Effector memory CD4-positive, alpha-beta T cell (primary cell): ENCODE measurements at places on chromosomes 6 and 20.

DNA sequence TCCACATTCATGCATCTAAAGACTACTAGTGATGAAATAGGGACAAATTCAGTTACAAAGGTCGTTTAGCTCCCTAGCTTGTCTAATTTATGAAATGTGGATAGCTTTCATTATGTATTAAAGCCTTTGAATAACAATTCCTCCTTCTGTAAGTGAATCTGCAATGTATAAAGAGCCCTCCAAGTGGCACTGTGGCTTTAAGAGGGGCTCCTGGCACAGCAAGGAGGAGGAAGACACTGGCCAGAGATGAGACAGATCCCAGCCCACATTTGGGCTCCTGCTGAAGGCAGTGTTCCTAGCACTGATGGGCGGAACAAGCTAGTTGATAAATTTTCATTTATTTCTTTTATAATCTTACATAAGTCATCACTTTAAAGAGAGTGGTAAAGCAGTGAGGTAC lies 17.6 kb upstream of the FUCA2 start:
- no peak for DNase-seq
- peaks cover 19% of the 10 kb centered on the region for H3K4me1 ChIP-seq
- H3K4me3 ChIP-seq, result no peak overlapping the region
- H3K36me3 ChIP-seq, result no peaks in the 10 kb centered on the region

DNA sequence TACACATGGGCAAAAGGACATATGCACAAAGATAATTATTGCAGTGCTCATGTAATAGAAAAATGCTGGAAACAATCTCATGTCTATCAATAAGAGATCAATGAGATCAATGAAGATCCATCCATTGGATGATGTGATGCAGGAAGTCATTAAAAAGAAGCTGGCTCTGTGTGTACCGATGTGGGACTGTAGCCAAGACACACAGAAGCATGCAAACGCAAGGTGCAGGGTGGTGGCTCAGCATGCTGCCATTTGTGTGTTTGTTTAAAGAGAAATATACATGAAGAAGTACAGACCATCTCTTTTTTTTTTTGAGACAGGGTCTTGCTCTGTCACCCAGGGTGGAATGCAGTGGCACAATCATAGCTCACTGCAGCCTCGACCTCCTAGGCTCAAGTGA lies 33.1 kb upstream of the KCNB1 start:
- no peak for DNase-seq
- H3K36me3 ChIP-seq, result no peaks in the 10 kb centered on the region
- H3K4me1 ChIP-seq, result no peaks in the 10 kb centered on the region
- H3K27me3 ChIP-seq, result no peaks in the 10 kb centered on the region
- H3K4me3 ChIP-seq, result no peak overlapping the region
- no peak overlapping the region for H3K27ac ChIP-seq

DNA sequence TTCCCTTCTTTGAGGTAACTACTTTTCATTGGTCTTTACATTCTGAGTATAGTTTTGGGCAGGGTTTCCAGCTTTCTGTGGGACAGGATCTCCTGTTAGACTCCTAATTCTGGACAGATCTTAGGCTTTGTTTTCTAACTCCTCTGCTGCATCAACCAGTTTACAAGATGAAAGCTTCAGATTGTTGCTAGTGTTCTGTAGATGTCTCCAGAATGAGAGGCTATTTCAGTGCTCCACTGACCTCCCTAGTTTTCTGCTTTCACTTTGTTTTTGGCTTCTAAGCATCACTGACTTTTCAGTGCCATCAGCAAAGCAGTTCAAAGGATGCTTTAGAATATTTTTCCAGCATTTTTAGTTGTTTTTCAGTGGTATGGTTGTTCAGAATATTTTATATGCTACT lies 101.4 kb downstream of the LIN28B start:
- no peaks in the 10 kb centered on the region for H3K4me1 ChIP-seq
- no peak overlapping the region for H3K27ac ChIP-seq
- no peaks in the 10 kb centered on the region for H3K27me3 ChIP-seq
- no peaks in the 10 kb centered on the region for H3K36me3 ChIP-seq
- H3K4me3 ChIP-seq, result no peak overlapping the region

GRCh38 chr20:23349338-23350195 lies 1.0 kb upstream of the NXT1 start:
- H3K27me3 ChIP-seq, result no peaks in the 10 kb centered on the region
- peak; percentile 63 for DNase-seq
- H3K36me3 ChIP-seq, result peaks cover 8% of the 10 kb centered on the region
- H3K4me1 ChIP-seq, result peaks cover 21% of the 10 kb centered on the region
- peak overlapping the region; percentile 99 for H3K27ac ChIP-seq

DNA sequence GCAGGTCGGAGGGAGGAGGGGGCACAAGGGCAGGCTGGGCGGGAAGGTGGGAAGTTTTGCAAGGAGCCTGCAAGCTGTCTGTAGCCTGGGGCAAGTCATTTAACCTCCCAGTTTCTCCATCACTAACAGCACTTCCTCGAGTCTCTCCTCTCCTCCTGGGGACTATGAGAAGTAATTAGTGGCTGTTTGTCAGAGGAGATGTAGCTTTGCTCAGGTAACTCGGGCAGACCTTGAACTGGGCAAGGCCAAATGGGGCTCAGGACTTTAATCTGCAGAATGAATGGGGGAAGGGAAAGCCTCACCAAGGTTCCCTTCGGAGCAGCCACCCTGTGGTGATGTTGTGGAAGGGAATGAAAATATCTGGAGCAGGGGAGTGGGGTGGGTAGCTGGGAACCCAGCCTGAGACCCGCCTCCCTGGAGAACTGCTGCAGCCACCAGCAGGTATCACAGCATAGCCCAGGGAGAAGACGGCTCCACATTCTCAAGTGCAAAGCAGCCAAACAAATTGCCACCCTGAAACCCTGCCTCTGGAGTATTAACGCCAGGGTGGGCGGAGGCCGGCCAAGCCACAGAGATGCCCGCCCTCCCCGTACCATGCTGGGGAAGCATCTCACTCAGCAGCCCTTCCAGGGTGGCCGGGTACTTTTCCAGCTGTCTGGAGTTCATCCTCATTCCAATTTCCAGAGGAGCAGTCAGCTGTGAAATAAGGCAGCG lies 6.1 kb upstream of the LEMD2 start:
- H3K36me3 ChIP-seq, result no peaks in the 10 kb centered on the region
- no peaks in the 10 kb centered on the region for H3K4me1 ChIP-seq
- no peak for DNase-seq
- no peak overlapping the region for H3K27ac ChIP-seq
- no peak overlapping the region for H3K4me3 ChIP-seq

GRCh38 chr6:7846966-7847818 lies 63.4 kb downstream of the TXNDC5 start:
- no peak for DNase-seq
- no peak overlapping the region for H3K27ac ChIP-seq
- H3K27me3 ChIP-seq, result no peaks in the 10 kb centered on the region
- no peaks in the 10 kb centered on the region for H3K36me3 ChIP-seq
- no peaks in the 10 kb centered on the region for H3K4me1 ChIP-seq

DNA sequence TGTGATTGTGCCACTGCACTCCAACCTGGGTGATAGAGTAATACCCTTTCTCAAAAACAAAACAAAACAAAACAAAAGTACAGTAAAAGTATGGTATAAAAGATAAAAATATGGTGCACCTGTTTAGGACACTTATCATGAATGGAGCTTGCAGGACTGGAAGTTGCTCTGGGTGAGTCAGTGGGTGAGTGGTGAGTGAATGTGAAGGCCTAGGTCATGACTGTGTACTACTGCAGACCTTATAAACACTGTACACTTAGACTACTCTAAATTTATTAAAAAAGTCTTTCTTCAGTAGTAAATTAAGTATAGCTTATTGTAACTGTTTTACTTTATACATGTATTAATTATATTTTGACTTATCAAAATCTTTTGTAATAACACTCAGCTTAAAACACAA lies 46.0 kb downstream of the ZFP64 start:
- no peaks in the 10 kb centered on the region for H3K4me1 ChIP-seq
- no peaks in the 10 kb centered on the region for H3K36me3 ChIP-seq
- H3K27me3 ChIP-seq, result no peaks in the 10 kb centered on the region
- no peak overlapping the region for H3K27ac ChIP-seq
- no peak for DNase-seq
- H3K4me3 ChIP-seq, result no peak overlapping the region
